ENCODE measurements at places on chromosomes 3 and 15. TPM values are rescaled to one million over a fixed set of nuclear protein-coding genes. Genes with fewer than 3 reads are reported as not detected.

GRCh38 chr15:43376017-43376705 lies 5.3 kb downstream of the TUBGCP4 start:
- no peak for DNase-seq

DNA sequence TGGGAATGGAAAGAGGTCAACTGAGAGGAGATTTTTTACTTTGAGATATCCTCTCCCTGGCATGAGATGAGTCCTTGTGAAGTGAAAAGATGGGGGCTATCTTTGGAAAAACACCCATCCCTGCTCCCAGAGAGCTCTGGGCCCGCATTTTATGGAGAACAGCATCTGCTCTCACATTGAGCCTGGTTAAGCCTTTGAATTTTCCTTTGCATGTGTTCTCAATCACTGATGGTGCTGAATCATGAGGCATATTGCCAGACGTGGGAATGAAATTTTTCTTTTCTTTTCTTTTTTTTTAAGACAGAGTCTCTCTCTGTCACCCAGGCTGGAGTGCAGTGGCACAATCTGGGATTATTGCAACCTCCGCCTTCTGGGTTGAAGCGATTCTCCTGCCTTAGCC lies 24.4 kb downstream of the TMEM45A start:
- no peak for DNase-seq

GRCh38 chr3:179969525-179969924 lies 67.2 kb downstream of the PEX5L start:
- no peak for DNase-seq

DNA sequence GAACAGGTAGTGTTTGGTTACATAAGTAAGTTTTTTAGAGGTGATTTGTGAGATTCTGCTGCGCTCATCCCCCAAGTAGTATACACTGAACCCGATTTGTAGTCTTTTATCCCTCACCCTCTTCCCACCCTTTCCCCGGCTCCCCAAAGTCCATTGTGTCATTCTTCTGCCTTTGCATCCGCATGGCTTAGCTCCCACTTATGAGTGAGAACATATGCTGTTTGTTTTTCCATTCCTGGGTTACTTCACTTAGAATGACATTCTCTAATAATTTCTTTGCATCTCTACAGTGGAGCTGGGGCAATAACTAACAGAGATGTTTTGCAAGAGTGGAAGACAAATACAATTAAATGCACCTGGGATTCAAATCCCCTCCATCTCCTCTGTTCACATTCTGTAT lies 93.2 kb downstream of the TP63 start:
- DNase-seq = no peak

GRCh38 chr3:196969660-196970546 lies 1.3 kb upstream of the PIGZ start:
- peak; percentile 70 for DNase-seq

DNA sequence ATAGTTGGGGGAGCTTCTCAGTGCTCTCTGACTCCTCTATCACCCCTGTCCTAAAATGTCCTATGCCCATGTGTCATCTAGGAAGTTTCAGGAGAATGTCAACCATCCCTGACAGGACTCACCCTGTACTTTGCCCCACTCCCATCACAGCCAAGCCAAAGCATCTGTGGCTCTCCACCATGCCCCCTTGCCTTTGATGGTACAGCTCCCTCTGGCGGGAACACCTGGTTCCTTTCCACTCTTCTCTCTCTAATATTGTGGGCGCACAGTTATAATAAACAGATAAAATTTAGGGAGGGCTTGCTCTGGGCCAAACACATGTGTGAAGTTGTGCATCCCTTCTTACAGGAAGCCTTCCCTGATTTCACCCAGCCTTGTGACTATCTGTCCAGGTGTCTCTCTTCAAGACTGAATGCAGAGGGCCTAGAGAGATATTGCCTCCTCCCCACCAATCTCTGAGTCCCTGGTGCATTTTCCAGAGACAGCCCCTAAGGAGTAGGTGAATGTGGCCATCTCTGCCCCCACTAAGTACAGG lies 62.8 kb downstream of the ISG20 start:
- DNase-seq = no peak

DNA sequence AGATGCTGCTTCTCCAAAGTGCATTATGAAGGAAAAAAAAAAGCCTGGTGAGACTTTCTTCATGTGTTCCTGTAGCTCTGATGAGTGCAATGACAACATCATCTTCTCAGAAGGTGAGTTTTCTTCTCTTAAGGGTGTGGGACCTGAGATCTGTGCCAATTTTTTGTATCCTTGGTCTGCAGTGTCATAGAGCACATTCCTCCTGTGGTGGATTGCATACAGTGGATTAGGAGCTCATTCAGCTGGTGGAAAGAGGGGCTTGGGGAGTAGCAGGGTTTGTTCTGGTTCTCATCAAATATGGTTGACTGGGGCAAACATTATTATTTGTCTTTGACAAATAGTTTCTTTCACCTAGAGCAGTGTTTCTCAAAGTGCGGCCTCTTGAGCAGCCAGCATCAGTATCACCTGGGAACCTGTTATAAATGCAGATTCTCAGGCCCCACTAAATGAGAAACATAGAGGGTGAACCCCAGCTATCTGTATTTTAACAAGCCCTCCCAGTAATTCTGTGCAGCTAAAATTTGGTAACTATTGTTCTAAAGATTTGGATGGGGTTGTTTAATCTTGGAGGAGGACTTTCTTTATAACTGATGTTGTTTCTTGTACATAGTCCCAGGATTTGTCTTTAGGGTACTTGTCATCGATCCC lies 44.1 kb downstream of the TGFBR2 start:
- DNase-seq = no peak

Gene PRR20G
- not detected for total RNA-seq

- no peak for DNase-seq
These were observed 44.7 kb upstream of the LIPC start for GRCh38 chr15:58387130-58387529.

DNA sequence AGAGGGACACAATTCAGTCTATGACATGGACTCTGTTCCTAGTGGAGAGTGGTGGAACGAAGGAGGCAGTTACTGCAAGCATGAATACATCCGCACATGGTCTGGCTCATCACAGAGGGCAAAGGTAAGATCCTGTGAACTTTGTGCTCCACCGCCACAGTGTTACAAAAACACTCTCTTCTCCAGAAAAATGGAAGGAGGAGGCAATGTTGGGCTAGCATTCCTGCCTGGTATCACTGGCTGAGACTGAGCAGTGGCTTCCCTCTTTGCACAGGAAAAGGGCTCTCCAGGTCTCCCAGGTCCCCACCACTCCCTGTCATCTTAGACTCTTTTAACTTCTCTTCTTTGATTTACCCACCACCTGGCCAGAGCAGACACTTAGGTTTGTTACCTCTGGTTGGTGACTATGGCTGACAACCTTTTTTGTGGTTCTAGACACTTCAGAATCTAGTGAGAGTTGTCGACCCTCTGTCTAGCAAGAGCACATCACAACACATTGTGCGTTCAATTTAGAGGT lies 1.5 kb upstream of the EEFSEC start:
- no peak for DNase-seq

DNA sequence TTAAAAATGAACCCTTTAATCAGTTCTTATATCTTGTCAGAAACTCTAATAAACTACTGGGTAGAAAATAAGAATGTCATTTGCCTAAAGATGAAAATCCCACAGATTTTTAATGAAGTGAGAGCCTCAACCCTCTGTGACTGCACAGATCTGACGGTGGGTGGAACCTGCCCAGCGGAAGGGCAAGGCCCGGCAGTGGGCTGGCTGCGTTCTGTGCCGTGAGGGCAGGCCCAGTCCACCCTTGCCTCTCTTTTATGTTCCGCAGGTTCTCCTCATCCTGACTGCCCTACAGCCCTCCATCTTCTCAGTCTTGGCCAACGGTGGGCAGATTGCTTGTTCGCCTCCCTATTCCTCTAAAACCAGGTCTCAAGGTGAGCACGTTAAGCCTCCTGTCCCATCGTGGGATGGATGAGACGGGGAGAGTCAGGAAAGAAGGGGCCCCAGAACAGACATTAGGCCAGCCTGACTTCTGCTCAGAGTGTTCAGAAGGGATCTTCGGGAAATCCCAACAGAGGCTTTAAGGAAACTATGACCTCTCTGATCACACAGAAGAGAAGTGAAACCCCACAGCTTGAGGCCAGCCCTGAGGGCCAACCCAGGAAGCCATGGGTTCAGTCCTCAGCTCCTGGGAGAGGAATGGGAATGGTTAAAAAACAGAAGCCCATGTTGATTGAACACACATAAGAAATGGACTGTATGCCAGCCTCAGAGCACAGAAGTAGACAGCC lies 16.0 kb downstream of the SLC51A start:
- no peak for DNase-seq

GRCh38 chr15:44033894-44034293 lies 161.2 kb downstream of the FRMD5 start:
- DNase-seq = peak; percentile 32

DNA sequence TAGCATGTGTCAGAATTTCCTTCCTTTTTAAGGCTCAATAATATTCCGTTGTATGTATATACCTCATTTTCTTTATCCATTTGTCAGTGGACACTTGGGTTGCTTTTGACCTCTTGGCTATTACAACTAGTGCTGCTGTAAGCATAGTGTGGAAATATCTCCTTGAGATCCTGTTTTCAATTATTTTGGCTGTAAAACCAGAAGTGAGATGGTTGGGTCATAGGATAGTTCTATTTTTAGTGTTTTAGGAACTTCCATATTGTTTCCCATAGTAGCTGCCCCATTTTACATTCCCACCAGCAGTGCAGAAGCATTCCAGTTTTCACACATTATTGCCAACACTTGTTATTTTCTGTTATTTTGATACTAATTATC lies 70.4 kb upstream of the C15orf39 start:
- DNase-seq = no peak

Gene GOLGA8S
- total RNA-seq = 0.44 TPM

DNA sequence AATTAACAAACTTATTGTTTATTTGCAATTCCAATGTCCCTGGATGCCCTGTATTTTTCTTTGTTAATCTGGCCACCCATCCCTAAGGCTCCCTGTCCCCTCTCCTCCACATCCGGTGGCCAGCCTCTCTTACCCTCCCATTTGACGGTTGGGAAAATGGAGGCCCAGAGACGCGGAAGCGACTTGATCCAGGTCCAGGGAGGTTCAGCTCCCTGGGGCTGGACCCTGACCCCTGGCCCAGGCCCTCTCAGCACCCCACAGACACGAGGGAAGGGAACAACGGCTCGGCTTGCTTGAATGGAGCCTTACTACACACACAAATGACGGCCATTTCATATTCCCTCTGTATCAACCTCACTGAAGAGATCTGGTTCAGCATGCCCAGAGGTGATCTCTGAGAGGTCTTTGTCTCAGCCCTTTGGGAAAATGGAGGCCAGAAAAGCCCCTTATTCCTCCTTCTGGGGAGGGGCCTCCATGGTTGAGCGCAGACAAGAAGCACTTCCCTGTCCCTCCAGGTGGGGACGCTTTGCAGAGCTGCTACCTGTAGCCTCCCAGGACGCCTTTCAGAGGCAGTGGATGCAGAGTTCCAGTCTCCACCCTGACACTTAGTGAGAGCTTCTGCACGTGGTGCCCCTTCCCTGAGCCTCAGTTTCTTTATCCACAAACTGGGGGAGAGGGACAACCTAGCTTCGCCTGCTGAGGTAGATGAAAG lies 82.1 kb downstream of the ATP2B2 start:
- no peak for DNase-seq

- DNase-seq = no peak
These were observed 138.6 kb downstream of the LSAMP start for GRCh38 chr3:116306720-116307119.

GRCh38 chr3:123258811-123259420 lies 57.2 kb downstream of the SEC22A start:
- DNase-seq = no peak

Gene SEMA5B
- 1.7 TPM for total RNA-seq

DNA sequence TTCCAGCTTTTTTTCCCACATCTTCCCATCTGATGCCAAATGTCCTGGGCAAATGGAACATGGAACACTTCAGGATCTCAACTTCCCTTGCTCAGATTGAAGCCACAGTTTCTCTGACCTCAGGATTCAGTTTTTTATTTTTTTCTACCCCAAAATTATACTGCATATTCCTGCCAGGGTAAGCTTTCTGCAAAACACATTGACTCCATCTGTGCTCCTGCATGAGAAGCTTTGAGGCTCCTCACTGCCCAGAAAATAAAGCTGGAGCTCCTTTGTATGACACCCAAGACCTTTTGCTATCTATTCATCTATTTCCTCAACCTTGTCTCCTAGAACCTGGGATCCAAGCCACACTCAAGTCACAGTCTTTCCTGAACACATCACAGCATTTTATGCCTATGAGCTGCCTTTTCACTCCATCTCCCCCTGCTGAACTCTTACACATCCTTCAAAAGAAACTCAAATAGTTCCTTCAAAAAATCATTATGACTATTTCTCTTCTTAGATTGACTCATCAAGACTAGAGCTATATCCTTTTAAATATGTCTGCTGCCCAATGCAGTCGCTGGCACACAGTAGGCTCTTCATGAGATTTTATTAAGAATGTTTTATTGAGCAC lies 57.4 kb upstream of the PSMD6 start:
- no peak for DNase-seq

- DNase-seq = no peak
These were observed 73.4 kb upstream of the ANKRD34C start for GRCh38 chr15:79209116-79209515.

Gene GREM1
- 1.1 TPM for total RNA-seq
